ENCODE measurements at places on chromosomes 4 and X.

- DNase-seq = no peak
Measured at GRCh38 chr4:164613256-164613655, 140.7 kb upstream of the SMIM31 start.

DNA sequence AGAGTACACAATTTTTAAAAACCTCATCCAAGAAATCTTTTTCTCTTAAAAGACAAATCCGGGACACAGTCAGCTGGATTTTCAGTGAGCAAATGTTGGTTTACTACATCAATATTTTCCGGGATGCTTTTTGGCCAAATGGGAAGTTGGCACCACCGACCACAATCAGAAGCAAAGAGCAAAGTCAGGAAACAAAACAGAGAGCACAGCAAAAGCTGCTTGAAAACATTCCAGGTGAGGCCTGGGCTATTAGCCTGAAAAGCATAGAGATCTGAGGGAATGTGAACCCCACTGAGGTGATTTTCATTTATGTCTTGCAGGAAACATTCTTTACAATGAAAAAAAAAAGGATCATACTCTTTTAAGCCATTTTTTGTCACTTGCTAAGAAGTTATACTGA, 33.9 kb downstream of the LRP2BP start:
- no peak for DNase-seq

DNA sequence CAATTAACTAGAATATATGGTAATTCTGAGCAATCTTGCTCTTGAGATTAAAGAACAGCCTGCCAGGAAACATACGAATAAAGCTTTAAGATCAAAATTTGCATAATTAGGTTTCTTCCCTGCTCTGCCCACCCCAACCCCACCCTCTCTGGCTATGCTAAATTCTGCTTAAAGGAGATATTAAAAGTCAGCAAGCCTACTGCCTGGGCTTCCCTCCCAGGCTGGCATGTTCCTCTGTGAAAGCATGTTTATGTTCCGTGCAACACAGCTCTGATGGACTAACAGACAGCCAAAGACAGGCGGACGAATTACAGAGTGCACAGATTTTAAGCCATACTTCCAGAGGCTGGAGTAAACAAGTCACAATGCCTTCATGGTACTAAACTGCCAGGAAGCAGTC, 28.4 kb downstream of the CD99L2 start:
- no peak for DNase-seq

GRCh38 chr4:2276581-2277325, 14.8 kb upstream of the MXD4 start:
- DNase-seq = no peak

GRCh38 chrX:53159184-53159583, 65.2 kb downstream of the KANTR start:
- DNase-seq = no peak

DNA sequence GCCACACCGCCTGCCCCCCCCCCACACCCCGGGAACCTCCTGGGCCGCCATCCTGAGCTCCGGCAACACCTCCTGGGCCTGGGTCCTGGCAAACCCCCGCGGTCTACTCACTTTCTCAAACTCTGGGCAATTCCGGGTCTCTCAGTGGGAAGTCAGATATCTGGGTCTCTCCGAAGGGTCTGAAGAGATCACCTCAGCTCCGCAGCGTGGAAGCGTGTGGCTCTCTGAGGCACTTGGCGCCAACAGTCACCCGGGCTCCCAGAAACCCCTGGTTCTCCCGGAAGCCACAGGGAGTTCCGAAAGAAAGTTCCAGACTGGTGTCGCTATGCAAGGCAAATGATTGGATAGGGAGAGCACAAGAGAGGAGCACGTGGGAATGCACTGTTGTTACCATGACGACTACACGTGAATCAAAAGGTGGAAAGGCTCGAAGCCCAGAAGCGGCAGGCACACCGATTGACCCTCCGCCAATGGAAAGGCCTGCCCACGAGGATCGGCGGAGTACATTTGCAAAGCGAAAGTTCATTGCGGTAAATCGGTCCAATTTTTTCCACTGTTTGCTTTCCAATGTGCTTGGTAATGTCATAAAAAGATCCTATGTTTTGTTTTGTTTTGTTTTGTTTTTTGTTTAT, at the start of gene PNMA6E:
Gene PNMA6E (minus strand): TSS at position 218 of the 632 bp plus-strand sequence. CDS start 2,501 bp downstream, outside the sequence.
- DNase-seq = no peak

DNA sequence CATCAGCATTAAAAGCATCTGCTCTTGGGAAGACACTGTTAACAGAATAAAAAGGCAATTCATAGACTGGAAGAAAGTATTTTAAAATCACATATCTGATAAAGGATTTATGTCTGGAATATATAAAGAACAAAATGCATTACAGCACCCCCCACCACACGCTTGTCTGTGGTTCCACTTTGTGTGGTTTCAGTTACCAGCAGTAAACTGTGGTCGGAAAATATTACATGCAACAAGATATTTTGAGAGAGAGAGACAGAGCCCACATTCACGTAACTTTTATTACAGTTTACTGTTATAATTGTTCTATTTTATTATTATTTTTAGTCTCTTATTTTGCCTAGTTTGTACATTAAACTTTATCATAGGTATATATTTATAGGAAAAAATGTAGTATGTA, 21.2 kb upstream of the PDE6B start:
- DNase-seq = no peak

- no peak for DNase-seq
Measured at GRCh38 chr4:10438924-10439323, 18.3 kb downstream of the ZNF518B start.

DNA sequence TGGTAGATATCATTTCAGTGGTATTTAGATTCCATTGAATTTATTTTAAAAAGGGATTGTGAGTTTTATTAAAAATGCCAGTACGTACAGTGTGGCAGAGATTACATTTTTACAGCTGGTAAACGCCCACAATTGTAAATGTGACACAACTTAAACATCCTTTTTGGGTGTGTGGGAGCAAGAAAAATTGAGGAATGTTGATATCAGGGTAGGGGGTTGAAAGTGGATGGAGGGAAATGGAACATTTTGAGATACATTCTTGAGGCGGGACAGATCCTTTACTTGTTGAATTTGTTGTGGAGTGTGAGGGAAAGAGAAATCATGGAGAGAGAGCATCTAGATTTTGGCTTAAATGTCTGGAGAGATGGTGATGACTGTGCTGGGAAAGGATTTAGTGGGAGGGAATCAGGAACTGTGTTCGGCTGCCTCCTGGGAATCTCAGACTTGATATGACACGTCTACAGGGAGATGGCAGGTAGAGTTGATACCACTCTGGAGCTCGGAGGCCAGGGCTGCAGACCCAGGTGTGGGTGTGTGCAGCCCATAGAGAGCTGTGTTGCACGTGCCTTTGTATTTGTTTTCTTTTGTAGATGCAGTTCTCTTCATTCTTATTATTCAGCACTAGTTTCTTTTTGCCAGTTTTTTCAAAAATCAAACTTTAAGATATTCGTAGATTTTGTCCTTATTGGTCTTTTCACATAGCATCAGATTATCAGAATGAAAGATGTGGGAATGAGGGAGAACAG, 10.8 kb downstream of the TMEM131L start:
- no peak for DNase-seq

DNA sequence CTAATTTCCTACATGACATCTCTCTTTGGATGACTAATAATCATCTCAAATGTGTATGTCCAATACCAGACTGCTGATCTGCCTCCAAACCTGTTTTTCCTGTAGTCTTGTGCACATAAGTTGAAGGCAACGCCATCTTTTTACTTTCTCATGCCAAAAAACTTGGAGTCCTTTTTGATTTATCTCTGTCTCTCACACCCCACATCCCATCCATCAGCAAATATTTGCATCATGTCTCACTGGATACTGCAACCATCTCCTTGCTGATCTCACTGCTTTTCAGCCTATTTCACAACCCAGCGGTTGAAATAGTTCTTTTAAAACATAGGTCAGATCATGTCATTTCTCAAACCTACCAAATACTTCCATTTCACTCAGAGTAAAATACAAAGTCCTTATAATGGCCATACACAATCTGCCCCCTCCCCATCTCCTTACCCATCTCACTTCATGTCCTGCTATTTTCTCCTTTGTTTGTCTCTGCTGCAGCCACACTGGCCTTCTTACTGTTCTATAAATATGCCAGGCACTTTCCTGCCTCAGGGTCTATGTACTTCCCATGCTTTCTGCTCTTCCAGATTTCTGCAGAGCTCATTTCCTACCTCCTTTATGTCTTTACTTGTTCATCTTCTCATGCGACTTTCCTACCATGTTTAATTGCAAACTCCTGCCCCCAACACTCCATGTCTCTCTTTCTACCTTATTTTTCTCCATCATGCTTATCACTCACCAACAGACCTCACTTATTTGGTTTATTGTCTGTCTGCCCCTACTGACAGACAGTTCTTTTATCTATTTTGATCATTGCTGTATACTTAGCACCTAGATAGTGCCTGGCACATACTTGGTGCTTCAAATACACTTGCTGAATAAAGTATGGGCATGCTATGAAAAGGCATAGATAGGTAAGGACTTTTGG, 98.8 kb downstream of the ANXA3 start:
- no peak for DNase-seq

DNA sequence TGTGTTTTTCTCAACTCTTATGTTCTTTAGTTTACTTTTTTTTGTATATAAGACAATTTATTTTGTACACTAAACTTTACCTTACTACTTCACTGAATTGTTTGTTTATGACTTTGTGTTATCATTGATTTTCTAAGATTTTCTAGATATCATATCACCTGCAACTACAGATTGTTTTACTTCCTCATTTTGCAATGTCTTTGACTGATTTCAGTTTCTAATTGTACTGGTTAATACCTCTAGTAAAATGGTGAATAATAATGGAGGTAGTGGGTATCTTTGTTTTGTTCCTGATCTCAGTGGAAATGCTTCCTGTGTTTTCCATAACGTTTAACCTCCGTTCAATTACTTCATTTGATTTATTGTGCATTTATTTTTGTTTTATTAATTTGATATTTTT, 490.2 kb downstream of the TLL1 start:
- DNase-seq = no peak

DNA sequence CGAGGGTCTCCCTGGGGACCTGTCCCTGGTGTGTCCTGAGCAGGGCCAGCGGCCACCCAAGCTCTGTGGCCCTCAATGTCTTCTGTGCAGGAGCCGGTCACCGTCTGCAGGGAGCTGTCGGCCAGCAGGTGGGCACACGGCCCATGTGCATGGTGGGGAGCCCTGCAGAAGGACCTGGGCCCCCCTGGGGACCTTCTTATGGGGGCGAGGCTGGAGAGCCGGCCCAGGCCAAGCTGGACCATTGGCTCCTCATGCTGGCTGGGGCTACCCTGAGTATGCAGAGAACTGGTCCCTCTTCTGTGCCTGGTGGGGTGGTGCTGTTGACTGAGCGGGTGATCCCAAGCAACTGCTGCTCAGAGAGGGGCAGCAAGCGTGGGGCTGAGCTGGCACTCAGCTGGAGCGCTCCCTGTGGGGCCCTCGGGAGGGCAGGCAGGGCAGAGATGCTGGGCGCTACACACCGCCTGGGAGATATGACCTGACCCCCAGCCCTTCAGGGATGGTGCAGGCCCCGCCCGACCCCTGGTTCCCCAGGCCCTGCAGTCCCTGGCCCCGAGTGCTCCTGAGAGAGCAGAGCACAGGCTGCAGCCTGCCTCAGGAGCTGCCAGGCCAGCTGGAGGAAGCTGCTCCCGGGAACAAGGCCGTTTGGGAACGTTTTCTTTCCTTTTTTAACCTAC, 14.8 kb downstream of the NAT8L start:
- no peak for DNase-seq

DNA sequence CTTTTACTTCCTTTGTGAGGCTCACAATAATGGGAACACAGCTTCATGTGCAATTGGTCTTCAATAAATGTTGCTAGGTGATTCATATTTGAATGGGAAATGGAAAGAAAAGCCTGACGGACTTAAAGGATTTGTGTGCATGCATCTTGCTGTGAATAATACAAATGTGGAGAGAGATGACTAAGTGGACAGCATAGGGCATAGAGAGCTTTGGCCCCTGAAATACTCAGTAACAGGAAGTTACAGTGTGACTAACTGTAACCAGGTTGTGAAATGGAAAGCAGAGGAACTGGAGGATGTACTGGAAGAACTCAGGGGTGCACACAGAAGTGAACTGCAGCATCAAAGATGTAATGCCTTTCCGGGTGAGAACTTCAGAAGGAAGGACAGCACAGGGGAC, 206.7 kb downstream of the MGST2 start:
- DNase-seq = no peak

DNA sequence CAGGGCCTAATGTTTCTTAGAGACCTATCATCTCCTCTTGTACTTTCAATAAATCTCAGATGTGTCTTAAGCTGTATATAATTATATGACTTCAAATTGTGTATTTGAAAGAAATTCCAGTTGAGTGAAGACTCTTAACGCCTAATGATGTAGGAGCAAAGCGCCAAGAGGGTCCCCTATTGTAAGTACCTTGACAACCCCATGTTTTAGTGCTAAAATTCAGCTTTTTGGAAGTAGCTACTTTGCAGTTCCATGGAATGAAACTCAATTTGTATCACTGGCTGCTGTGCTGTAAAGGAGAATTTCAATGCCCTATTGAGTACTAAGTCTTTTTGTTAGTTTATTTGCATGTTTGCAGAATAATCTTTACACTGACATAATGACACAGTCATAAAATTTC, 1826.6 kb upstream of the AGA start:
- no peak for DNase-seq

GRCh38 chr4:47641755-47642154, 156.7 kb downstream of the ATP10D start:
- no peak for DNase-seq

DNA sequence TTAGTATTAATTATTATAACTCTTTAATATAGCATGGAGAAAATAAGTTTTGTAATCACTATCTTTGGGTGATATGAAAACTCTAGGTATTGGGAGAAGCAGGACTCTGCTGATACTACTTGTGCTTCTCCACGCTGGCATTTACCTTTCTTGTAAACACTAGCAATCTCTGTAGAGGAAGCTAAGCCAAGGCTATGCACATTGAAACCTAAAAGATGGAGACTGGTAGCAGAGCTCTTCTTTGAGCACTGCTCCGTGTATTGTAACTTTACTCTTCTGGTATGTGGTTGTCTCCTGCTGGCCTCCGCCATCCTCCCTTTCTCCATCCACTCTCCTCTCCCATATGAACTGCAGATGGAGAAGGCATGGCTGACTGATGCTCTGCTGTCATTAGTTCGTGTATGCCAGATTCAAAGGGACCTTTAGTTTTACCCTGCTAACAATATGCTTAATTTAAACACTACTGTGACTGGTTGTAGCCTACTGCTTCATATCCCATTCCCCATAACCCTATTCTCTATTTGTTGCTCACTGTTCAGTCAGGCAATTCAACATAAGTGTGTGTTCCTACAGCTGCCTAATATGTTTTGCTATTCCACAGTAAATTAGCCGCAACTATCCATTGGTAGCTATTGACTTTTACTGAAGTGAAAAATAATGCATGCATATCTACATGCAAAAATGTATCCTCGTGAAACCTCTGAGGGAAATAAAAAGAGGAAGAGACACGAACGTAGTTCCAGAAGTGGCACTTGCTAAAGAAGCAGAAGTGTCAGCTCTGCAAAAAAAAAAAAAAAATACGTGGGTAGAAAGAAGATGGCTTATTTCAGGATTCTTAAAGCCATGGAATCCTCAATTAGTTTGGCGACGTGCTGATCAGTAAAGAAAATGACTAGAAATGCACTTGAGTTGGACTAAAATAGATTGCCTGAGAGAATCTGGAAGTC, 55.6 kb upstream of the CCSER1 start:
- no peak for DNase-seq

GRCh38 chr4:71287305-71287704, 51.5 kb upstream of the SLC4A4 start:
- no peak for DNase-seq

GRCh38 chr4:176760471-176760870, 32.3 kb downstream of the VEGFC start:
- DNase-seq = no peak

- no peak for DNase-seq
Measured at GRCh38 chr4:151866592-151866918, 105.7 kb upstream of the GATB start.

Measured in stimulated activated CD8-positive, alpha-beta memory T cell treated with anti-CD3 and anti-CD28 coated beads, Interleukin-4, amount 100 ng/mL, for 24 hours (primary cell).